ENCODE measurements at places on chromosomes 5 and 9.

- no peak for DNase-seq
Observed at GRCh38 chr9:127051881-127052595, 70.4 kb downstream of the ANGPTL2 start.

DNA sequence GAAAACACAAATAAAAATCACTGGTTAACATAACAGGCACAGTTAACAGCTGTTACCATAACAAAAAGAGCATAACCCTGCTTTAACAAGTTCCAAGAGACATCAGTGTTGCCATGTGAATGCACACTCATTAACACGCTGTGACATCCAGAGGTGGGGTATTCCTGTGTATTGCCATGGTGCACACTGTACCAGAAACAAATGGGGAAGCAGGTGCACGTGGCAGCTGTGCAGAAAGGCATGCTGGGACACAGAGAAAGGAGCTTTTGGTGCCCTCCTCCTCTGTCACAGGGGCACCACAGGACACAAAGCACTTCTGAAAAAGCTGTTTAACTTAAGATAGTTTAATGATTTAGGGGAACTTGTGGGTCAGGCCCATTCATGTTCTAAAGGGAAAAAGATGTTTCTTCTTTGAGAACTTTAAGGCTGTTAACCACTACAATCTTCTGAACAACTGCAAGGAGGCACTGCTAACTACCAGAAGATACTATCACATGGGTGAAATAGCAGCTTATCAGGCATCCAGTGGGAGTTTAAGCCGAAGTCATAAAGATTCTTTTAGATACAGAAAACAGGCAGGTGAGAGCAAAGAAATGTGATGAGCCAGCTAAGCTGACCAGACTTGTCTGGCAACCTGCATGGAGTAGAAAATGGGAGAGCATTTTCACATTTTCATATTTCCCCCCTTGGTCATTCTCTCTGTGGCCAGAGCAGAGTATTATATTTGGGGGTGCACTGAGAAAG is 56.4 kb upstream of the GOLPH3 start:
- DNase-seq = no peak

DNA sequence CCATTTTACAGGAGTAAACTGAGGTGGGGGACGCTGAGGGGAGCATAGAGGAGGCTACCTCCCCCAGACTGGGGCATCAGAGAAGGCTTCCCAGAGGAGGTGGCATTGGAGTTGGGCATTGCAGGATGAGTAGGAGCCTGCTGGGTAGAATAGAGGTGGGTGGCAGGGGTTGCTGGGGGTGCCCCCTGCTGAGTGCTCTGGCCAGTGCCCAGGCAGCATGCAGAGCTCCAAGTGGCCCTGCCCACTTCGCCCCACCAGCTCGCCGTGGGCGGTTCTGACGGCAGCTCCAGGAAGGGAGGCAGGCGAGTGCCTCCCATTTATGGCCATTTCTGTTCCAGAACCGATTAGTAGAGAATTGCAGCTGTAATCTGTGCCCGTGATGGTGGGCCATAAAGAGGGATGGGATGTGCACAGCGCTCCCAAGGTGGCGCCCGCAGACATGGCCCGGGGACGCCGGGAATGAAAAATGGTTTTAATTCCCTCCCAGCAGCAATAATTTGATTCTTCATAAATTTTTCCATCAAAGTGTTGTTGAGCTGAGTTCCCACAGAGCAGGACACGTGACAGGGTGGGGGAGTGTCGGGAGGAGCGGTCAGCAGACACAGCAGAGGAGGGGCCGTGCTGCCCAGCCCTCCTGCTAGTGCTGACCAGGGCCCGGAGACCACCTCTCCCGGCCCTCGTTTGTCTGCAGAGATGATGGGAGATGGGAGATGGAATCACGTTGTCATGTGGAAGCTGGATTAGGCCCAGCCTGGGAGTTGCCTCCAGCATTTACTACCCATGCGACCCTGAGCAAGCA is 75.5 kb downstream of the LMX1B start:
- DNase-seq = no peak

DNA sequence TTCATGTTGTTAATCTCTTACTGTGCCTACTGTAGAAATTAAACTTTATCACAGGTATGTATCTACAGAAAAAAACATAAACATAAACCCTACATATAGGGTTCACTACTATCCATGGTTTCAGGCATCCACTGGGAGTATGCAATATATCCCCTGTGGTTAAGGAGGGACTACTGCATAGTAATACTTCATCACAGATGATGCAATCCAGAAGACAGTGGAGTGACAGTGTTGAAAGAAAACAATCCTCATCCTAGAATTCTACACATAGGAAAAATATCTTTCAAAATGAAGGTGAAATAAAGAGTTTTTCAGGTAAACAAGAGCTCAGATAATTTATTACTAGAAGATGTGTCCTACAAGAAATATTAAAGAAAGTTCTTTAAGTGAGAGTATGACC is 105.9 kb downstream of the HOMER1 start:
- no peak for DNase-seq

- no peak for DNase-seq
Observed at GRCh38 chr5:34771076-34771475, 67.9 kb upstream of the TTC23L start.
